Progenitor cell of endocrine pancreas (in vitro differentiated cells): ENCODE measurements at places on chromosomes 2 and 18. TPM values are rescaled to one million over a fixed set of nuclear protein-coding genes. Genes with fewer than 3 reads are reported as not detected.

The ADCYAP1 gene
- 0.11 TPM in 1 of 2 replicates, not detected in the other for total RNA-seq

The TMEM247 gene
- not detected in 2 replicates for total RNA-seq

DNA sequence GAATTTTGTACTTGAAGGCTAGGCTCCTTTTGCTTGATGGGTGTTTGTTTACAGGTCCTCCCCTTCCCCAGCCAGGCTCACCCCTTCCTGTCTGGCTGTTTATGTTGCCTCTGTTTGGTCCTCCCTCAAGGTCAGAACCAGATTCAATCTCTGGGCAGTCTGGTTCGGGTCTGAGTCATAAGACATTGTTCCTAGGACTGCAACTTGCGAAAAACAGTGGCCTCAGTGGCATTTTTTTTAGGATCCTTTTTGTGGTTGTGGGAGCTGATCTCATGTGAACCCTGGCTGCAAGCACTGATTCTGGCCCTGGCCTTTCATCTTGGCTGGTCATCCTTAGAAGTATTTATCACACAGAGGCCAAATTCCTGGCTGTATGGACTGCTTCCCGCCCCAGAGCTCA, 370.4 kb downstream of the CLIP4 start:
- DNase-seq, result no peak
- no peaks in the 10 kb centered on the region for H3K4me1 ChIP-seq
- no peak overlapping the region for H3K27ac ChIP-seq
- H3K36me3 ChIP-seq, result no peaks in the 10 kb centered on the region
- H3K27me3 ChIP-seq, result no peaks in the 10 kb centered on the region

GRCh38 chr18:313931-314330, 46.1 kb upstream of the THOC1 start:
- no peak overlapping the region for H3K27ac ChIP-seq
- H3K4me3 ChIP-seq, result no peak overlapping the region
- no peaks in the 10 kb centered on the region for H3K27me3 ChIP-seq
- no peaks in the 10 kb centered on the region for H3K36me3 ChIP-seq
- no peaks in the 10 kb centered on the region for H3K4me1 ChIP-seq
- DNase-seq, result no peak

- H3K36me3 ChIP-seq, result no peaks in the 10 kb centered on the region
- H3K27me3 ChIP-seq, result no peaks in the 10 kb centered on the region
- no peak for DNase-seq
- no peak overlapping the region for H3K4me3 ChIP-seq
Observed at GRCh38 chr2:230124757-230125431, 56.2 kb upstream of the SLC16A14 start.

DNA sequence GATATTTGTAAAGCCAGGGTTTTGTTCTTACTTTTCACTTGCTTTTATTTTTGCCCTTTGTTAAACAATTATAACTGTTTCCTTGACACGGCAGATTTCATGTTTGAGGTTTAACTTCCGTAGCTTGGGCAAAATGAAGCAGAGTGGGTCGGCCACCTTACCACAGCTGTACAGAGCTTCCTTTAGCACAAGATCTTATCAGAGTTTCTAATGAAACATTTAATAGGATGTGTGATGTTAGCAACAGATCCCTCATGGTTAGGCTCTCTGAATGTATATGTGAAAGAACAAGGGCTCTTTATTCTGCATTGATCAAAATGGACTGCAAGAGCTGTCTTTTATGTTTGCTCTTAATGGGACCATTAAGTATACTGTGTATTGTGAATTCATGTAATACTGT, 22.3 kb downstream of the RNF125 start:
- no peak for DNase-seq
- peaks cover 6% of the 10 kb centered on the region for H3K36me3 ChIP-seq
- H3K4me1 ChIP-seq, result peaks cover 10% of the 10 kb centered on the region
- H3K4me3 ChIP-seq, result no peak overlapping the region
- H3K27me3 ChIP-seq, result no peaks in the 10 kb centered on the region

GRCh38 chr2:191675807-191676721, 1.9 kb upstream of the NABP1 start:
- H3K27me3 ChIP-seq, result peaks cover 13% of the 10 kb centered on the region
- peak overlapping the region; percentile 4 for H3K27ac ChIP-seq
- no peaks in the 10 kb centered on the region for H3K36me3 ChIP-seq
- H3K4me3 ChIP-seq, result no peak overlapping the region
- H3K4me1 ChIP-seq, result peaks cover 4% of the 10 kb centered on the region

DNA sequence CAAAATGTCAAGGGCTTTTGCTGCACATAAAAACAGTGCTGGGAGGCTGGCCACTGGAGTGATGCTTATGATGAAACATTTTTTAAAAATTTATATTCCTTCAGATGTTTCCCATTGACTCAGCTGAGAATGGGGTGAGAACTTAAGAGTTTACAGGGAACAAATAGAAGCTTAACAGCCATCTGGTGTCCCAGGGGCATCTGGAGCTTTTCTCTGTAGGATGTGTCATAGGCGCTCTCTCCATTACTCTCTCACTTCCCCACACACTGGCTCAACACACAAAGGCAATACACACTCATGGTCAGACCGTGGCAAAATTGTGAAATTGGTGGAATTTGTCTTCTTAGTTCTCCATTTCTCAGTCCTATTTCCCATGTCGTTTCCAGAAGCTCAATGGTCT, 783.1 kb upstream of the LRRTM1 start:
- H3K4me1 ChIP-seq, result no peaks in the 10 kb centered on the region
- no peak for DNase-seq
- no peak overlapping the region for H3K27ac ChIP-seq
- H3K27me3 ChIP-seq, result no peaks in the 10 kb centered on the region
- no peaks in the 10 kb centered on the region for H3K36me3 ChIP-seq

- no peak overlapping the region for H3K27ac ChIP-seq
- peaks cover 1% of the 10 kb centered on the region for H3K36me3 ChIP-seq
- H3K27me3 ChIP-seq, result no peaks in the 10 kb centered on the region
- peaks cover 12% of the 10 kb centered on the region for H3K4me1 ChIP-seq
- H3K4me3 ChIP-seq, result no peak overlapping the region
Observed at GRCh38 chr2:26921323-26921722, 49.1 kb upstream of the MAPRE3 start.

- no peaks in the 10 kb centered on the region for H3K27me3 ChIP-seq
- no peaks in the 10 kb centered on the region for H3K4me1 ChIP-seq
- H3K4me3 ChIP-seq, result no peak overlapping the region
- H3K27ac ChIP-seq, result no peak overlapping the region
- no peaks in the 10 kb centered on the region for H3K36me3 ChIP-seq
- DNase-seq, result no peak
Observed at GRCh38 chr2:81551040-81551634, 1246.6 kb upstream of the LRRTM1 start.

DNA sequence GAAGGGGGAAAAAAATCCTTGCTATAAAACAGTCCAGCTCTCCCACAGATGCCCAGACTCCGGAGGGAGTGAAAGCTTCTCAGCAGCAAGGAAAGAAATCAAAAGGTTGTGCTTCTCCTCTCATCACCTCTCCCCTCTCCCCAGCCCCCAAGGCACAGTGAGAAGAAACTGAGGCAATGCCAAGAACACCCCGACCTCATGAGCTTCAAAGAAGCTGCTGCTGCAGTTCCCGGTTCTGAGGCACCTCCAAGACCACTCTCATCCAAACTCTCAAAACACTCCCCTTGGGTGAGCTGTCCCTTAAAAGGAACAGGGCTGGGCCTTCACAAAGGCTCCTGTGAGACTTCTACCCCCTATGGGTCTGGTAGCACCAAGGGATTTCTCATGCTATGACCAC, 62.0 kb upstream of the KLF7 start:
- no peak for DNase-seq
- no peaks in the 10 kb centered on the region for H3K36me3 ChIP-seq

- peaks cover 3% of the 10 kb centered on the region for H3K36me3 ChIP-seq
- no peaks in the 10 kb centered on the region for H3K27me3 ChIP-seq
- no peak overlapping the region for H3K27ac ChIP-seq
- no peak for DNase-seq
- no peak overlapping the region for H3K4me3 ChIP-seq
Observed at GRCh38 chr2:167953776-167954175, 293.6 kb downstream of the STK39 start.
